ENCODE measurements at places on chromosomes 2 and 18. TPM values are rescaled to one million over a fixed set of nuclear protein-coding genes. Genes with fewer than 3 reads are reported as not detected.

GNLY gene
- 0.44 TPM for total RNA-seq

MARCHF4 gene
- total RNA-seq, result not detected

LIMS4 gene
- total RNA-seq, result 0.20 TPM

CIB4 gene
- total RNA-seq, result not detected

CPS1 gene
- 4.7 TPM for total RNA-seq

CYP26B1 gene
- 1.9 TPM for total RNA-seq

PCARE gene
- total RNA-seq, result 0.08 TPM

SNORC gene
- total RNA-seq, result 1.8 TPM

ALKAL2 gene
- 0.44 TPM for total RNA-seq

PPM1B gene
- total RNA-seq, result 20.0 TPM

PARD6G gene
- total RNA-seq, result 33.8 TPM

PLGLB1 gene
- 0.64 TPM for total RNA-seq

RNF152 gene
- 7.7 TPM for total RNA-seq

COL4A4 gene
- total RNA-seq, result 0.24 TPM

LCT gene
- not detected for total RNA-seq
